Colonic mucosa (tissue), 4 donors: ENCODE measurements at places on chromosomes 5 and 9. TPM values are rescaled to one million over a fixed set of nuclear protein-coding genes. Genes with fewer than 3 reads are reported as not detected.

Gene FAM78A
- total RNA-seq: 1.5 TPM

GRCh38 chr9:126397056-126397455, 70.4 kb downstream of the MVB12B start:
- H3K27ac ChIP-seq: no peak overlapping the region
- DNase-seq: no peak
- no peak overlapping the region for H3K4me3 ChIP-seq

DNA sequence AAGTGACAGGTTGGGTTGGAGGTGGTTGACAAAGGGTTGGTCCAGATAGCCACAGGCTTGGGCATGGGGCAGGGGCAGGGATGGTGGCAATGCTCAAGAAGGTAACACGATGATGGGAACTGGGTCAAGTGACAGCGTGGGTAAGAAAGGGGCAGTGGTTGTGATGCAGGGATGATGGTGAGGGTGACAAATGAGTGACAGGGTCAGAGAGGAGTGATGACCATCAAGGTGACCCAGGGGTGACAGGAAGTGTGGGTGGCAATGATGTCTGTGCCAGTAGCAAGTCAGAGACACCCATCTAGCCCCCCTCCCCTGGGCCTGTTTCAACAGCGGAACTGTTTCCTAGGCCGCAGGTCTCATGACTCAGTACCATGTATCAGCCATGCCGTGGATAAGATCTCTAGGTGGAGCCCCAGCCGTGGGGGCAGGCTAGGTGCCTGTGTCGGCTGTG, 20.5 kb downstream of the AQP3 start:
- no peaks in the 10 kb centered on the region for H3K27me3 ChIP-seq
- no peaks in the 10 kb centered on the region for H3K4me1 ChIP-seq
- no peak overlapping the region for H3K4me3 ChIP-seq
- no peaks in the 10 kb centered on the region for H3K36me3 ChIP-seq
- DNase-seq: no peak
- no peak overlapping the region for H3K27ac ChIP-seq

Gene RHOBTB3
- 50.0 TPM for total RNA-seq

- H3K4me1 ChIP-seq: no peaks in the 10 kb centered on the region
- H3K27ac ChIP-seq: no peak overlapping the region
These were observed 212.0 kb downstream of the DMRT2 start for GRCh38 chr9:1261879-1262766.

Gene ECSCR
- total RNA-seq: 2.2 TPM

DNA sequence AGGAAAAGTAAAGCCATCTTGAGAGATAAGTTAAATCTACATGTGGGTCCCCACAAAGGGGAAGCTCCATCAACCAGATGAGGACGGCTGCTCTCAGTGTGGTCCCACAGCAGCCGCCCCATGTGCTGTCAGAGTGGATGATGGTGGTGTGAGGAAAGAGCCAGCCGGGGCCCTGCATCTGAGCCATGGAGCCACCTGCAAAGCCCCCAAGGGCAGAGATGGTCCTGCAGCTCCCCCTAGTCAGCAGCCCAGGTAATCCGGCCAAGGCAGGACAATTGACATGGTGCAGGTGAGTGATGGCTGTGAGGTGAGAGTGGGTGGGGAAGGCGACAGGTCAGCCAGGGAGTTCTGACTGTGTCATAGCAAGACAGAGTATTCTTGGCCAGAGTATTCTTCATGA, 458.8 kb downstream of the ICE1 start:
- H3K4me3 ChIP-seq: no peak overlapping the region
- no peaks in the 10 kb centered on the region for H3K27me3 ChIP-seq
- H3K27ac ChIP-seq: no peak overlapping the region
- no peaks in the 10 kb centered on the region for H3K4me1 ChIP-seq
- no peaks in the 10 kb centered on the region for H3K36me3 ChIP-seq

GRCh38 chr9:87305151-87305550, 192.5 kb upstream of the DAPK1 start:
- H3K4me3 ChIP-seq: no peak overlapping the region
- H3K27me3 ChIP-seq: no peaks in the 10 kb centered on the region
- no peaks in the 10 kb centered on the region for H3K4me1 ChIP-seq
- no peaks in the 10 kb centered on the region for H3K36me3 ChIP-seq
- H3K27ac ChIP-seq: no peak overlapping the region

GRCh38 chr9:32942755-32943460, 58.5 kb downstream of the APTX start:
- no peaks in the 10 kb centered on the region for H3K4me1 ChIP-seq
- H3K27me3 ChIP-seq: no peaks in the 10 kb centered on the region
- no peak overlapping the region for H3K4me3 ChIP-seq
- no peak overlapping the region for H3K27ac ChIP-seq
- no peak for DNase-seq
- no peaks in the 10 kb centered on the region for H3K36me3 ChIP-seq

DNA sequence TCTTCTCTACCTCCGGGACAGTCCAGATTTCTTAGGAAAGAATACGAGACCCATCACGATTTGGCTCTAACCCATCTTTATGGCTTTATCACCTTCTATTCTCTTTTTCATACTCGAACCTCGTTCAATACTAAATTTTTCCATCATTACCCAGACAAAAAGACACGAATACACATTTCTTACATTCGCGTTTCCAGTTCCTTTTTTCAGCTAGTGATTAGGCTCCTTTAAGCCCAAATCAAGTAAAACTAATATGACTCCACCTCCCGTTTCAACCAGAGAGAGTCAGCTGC, 506 bp downstream of the ZBTB6 start:
- H3K4me3 ChIP-seq: peak overlapping the region; percentile 78
- no peaks in the 10 kb centered on the region for H3K36me3 ChIP-seq
- H3K27me3 ChIP-seq: no peaks in the 10 kb centered on the region
- DNase-seq: no peak
- H3K27ac ChIP-seq: peak overlapping the region; percentile 91

GRCh38 chr5:4095918-4096630, 500.4 kb downstream of the IRX1 start:
- no peak for DNase-seq
- H3K4me1 ChIP-seq: no peaks in the 10 kb centered on the region
- no peak overlapping the region for H3K27ac ChIP-seq
- no peaks in the 10 kb centered on the region for H3K27me3 ChIP-seq
- no peaks in the 10 kb centered on the region for H3K36me3 ChIP-seq

- peaks cover 4% of the 10 kb centered on the region for H3K4me1 ChIP-seq
- H3K36me3 ChIP-seq: no peaks in the 10 kb centered on the region
- DNase-seq: no peak
- no peaks in the 10 kb centered on the region for H3K27me3 ChIP-seq
- no peak overlapping the region for H3K27ac ChIP-seq
These were observed 99.9 kb downstream of the ENC1 start for GRCh38 chr5:74540622-74541021.

Gene TMEM174
- not detected for total RNA-seq

Gene NR5A1
- not detected for total RNA-seq

- H3K27ac ChIP-seq: no peak overlapping the region
- no peak overlapping the region for H3K4me3 ChIP-seq
- H3K27me3 ChIP-seq: no peaks in the 10 kb centered on the region
- no peaks in the 10 kb centered on the region for H3K36me3 ChIP-seq
These were observed 12.8 kb upstream of the NIPAL4 start for GRCh38 chr5:157447201-157447637.

DNA sequence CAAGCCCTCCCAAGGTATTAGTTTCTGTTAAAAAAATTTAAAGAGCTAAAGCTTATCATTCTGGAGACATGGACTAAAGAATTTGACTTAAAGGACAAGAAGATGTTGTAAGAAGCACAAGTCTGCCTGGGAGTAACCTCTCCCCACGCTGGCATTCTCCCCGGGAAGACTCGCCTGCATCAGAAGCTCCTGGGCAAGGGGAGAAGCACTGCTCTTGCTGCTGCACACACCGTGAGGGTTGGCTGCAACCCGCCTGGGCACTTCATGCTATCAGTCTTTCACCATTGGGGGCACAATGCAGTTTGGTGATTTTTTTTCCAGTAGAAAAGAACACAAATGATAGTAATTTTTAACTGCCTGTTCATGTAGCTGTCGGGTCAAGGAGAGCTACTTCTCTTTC, 192.5 kb upstream of the PANK3 start:
- no peaks in the 10 kb centered on the region for H3K4me1 ChIP-seq
- H3K27me3 ChIP-seq: no peaks in the 10 kb centered on the region
- no peak for DNase-seq
- no peaks in the 10 kb centered on the region for H3K36me3 ChIP-seq
- no peak overlapping the region for H3K4me3 ChIP-seq

Gene CYLC2
- not detected for total RNA-seq

Gene PTPRD
- 75.7 TPM for total RNA-seq

Gene ENTREP1
- 1.7 TPM for total RNA-seq

DNA sequence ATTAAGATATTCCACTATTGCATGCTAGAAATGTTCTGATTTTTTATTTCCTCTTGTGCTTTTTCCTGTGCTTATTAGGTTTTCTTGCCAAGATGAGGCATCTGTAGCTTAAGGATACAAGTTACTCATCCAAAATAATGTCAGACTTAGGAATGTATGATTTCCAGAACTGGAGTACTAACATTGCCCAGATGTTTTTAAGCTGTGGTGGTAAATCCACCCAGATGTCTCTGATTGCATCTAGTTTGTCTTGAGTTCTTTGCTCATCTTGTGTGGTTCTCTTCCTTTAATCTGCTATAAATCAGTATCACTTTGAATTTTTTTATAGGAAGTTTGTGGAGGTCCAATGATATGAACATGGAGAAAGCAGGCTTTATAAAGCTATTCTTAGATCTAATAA, 337.5 kb upstream of the ZNF608 start:
- no peak overlapping the region for H3K4me3 ChIP-seq
- DNase-seq: no peak
- no peaks in the 10 kb centered on the region for H3K27me3 ChIP-seq

DNA sequence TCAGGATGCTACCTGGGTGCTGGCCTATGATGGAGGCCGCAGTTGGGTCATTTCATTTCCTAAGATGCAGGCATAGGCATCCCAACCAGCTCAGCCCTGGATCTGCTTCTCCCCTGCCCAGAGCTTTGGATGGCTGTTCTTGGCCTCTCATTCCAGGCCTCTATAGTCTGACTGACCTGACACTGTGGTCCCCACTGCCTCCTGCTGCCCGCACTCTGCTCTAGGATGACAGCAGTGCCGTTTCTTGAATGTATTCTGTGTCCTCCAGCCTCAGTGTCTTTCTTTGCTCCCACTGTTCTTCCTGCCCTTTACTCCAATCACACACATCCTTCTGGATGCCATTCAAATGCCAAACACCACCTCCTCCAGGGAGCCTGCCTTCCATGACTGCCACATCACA, 235.7 kb downstream of the HSPA4 start:
- H3K36me3 ChIP-seq: no peaks in the 10 kb centered on the region
- no peak overlapping the region for H3K4me3 ChIP-seq
- H3K27ac ChIP-seq: no peak overlapping the region
- no peaks in the 10 kb centered on the region for H3K4me1 ChIP-seq
- no peaks in the 10 kb centered on the region for H3K27me3 ChIP-seq

Gene FOXD4L3
- total RNA-seq: not detected

Gene DDX41
- total RNA-seq: 84.3 TPM

GRCh38 chr5:166431456-166431855, 1860.0 kb upstream of the WWC1 start:
- DNase-seq: no peak
- no peaks in the 10 kb centered on the region for H3K27me3 ChIP-seq
- no peaks in the 10 kb centered on the region for H3K4me1 ChIP-seq

Gene MARCHF3
- 32.5 TPM for total RNA-seq

Gene GPR151
- total RNA-seq: not detected

Gene TAF11L10
- not detected for total RNA-seq

DNA sequence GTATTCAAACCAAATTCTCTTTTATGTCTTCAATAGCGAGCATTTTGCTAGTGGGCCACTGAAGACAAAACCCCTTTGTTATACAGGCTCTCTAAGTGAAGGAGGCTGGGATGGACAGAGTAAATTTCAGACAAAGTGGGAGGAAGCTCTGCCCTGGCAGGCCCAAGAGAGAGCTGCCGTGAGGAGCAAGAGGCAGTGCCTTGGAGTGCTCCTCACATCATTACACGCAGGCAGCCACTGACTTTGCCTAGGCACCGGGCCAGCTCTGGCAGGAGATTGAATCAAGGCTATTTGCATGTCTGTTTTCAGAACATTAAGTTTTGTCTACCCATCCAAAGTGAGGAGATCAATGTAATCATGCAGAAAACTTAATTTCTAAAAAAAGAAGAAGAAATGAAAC, 167.7 kb downstream of the CCDC192 start:
- H3K27ac ChIP-seq: no peak overlapping the region
- H3K27me3 ChIP-seq: no peaks in the 10 kb centered on the region
- H3K4me3 ChIP-seq: no peak overlapping the region
- no peaks in the 10 kb centered on the region for H3K36me3 ChIP-seq

Gene PCDHAC1
- 0.10 TPM for total RNA-seq

Gene LAMC3
- 1.9 TPM for total RNA-seq

Gene SLC1A1
- 25.0 TPM for total RNA-seq

Gene SOX30
- total RNA-seq: 0.42 TPM

DNA sequence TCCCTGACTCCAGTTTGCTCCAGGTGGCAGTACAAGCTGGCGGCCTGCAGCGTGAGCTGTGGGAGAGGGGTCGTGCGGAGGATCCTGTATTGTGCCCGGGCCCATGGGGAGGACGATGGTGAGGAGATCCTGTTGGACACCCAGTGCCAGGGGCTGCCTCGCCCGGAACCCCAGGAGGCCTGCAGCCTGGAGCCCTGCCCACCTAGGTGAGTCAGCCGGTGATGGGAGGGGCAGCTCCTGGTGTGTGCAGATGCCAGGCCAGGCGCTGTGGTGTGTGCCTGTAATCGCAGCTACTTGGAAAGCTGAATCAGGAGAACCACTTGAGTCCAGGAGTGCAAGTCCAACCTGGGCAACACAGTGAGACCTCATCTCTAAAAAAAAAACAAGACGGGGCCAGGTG, 10.0 kb upstream of the CACFD1 start:
- H3K36me3 ChIP-seq: no peaks in the 10 kb centered on the region
- no peak overlapping the region for H3K27ac ChIP-seq
- no peaks in the 10 kb centered on the region for H3K27me3 ChIP-seq
- H3K4me3 ChIP-seq: no peak overlapping the region
- DNase-seq: peak; percentile 66

GRCh38 chr5:107831612-107832395, 161.1 kb upstream of the EFNA5 start:
- H3K27me3 ChIP-seq: no peaks in the 10 kb centered on the region
- no peaks in the 10 kb centered on the region for H3K36me3 ChIP-seq
- no peak for DNase-seq
- no peak overlapping the region for H3K27ac ChIP-seq

Gene CTXN3
- total RNA-seq: not detected

GRCh38 chr5:150609843-150610584, 30.4 kb upstream of the SYNPO start:
- no peak overlapping the region for H3K4me3 ChIP-seq
- DNase-seq: peak; percentile 63
- H3K27ac ChIP-seq: peak overlapping the region; percentile 59
- no peaks in the 10 kb centered on the region for H3K36me3 ChIP-seq
- H3K27me3 ChIP-seq: no peaks in the 10 kb centered on the region

DNA sequence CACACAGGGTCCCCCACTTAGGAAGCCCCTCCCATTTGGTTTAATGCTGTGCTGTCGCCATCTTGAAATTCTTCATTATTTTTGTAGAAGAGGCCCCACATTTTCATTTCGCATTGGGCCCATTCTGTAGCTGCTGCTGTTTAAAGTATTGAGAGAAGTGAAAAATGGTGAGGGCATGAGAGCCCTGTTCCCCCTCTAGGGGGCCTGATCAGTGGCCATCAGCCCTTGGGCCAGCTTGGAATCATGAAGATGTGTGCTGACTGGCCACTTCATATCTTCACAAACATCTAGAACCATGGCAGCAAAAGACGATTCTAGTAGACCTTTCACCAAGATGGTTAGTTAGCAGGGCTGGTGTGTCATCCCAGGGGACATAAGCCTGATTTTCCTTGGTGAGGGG, 3.3 kb downstream of the TMEM268 start:
- no peak overlapping the region for H3K27ac ChIP-seq
- no peaks in the 10 kb centered on the region for H3K36me3 ChIP-seq
- H3K4me1 ChIP-seq: no peaks in the 10 kb centered on the region
- no peak overlapping the region for H3K4me3 ChIP-seq
- DNase-seq: no peak
- no peaks in the 10 kb centered on the region for H3K27me3 ChIP-seq

- H3K27ac ChIP-seq: no peak overlapping the region
- H3K4me1 ChIP-seq: no peaks in the 10 kb centered on the region
- DNase-seq: no peak
These were observed 60.7 kb downstream of the SV2C start for GRCh38 chr5:76143884-76144283.
